Right ventricle myocardium inferior (tissue), 1 donor: ENCODE measurements at places on chromosomes 6 and 20.

DNA sequence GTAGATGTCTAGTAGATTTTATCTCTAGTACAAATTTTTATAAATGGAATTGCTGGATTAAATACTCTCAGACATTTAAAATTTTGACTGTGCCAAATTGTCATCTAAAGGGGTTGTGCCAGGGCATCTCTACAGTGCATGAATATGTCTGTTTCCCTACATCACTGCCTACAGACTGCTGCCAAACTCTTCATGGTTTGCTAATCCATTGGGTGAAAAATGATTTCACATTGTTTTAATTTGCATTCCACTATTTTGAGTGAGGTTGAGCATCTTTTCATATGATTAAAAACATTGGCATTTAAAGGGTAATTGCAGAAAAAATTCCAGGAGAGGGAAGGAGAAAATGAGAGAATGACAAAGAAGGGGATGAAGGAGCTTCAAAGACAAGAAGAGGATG lies 267.7 kb upstream of the RNF24 start:
- no peak for DNase-seq

DNA sequence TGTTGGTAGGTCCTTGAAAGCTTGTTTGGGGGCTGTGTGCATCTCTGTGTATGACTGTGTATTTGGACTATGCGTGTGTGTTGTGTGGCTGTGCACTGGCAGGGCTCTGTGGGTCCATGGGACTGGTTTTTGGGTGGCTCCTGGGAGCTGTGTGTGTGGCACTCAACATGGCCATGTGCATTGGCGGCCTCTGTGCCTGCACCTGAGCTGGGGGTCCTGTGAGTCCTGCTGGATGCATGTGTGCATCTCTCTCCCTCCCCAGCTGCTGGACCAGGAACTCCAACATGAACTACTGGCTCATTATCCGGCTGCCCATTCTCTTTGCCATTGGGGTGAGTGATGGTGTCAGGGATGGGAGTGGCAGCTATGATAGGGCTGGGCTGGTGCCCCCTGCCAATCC lies 30.1 kb downstream of the GLP1R start:
- DNase-seq = no peak

- DNase-seq = no peak
Observed at GRCh38 chr6:147117580-147117979, 86.6 kb upstream of the STXBP5 start.

- DNase-seq = no peak
Observed at GRCh38 chr6:166411271-166411670, 28.5 kb upstream of the MPC1 start.

GRCh38 chr6:126530775-126531174 lies 190.9 kb downstream of the CENPW start:
- no peak for DNase-seq

GRCh38 chr6:40274058-40274457 lies 313.1 kb downstream of the LRFN2 start:
- no peak for DNase-seq

GRCh38 chr6:16146028-16146427 lies 17.1 kb downstream of the MYLIP start:
- DNase-seq = no peak

GRCh38 chr20:54020348-54020747 lies 50.0 kb downstream of the BCAS1 start:
- DNase-seq = no peak

DNA sequence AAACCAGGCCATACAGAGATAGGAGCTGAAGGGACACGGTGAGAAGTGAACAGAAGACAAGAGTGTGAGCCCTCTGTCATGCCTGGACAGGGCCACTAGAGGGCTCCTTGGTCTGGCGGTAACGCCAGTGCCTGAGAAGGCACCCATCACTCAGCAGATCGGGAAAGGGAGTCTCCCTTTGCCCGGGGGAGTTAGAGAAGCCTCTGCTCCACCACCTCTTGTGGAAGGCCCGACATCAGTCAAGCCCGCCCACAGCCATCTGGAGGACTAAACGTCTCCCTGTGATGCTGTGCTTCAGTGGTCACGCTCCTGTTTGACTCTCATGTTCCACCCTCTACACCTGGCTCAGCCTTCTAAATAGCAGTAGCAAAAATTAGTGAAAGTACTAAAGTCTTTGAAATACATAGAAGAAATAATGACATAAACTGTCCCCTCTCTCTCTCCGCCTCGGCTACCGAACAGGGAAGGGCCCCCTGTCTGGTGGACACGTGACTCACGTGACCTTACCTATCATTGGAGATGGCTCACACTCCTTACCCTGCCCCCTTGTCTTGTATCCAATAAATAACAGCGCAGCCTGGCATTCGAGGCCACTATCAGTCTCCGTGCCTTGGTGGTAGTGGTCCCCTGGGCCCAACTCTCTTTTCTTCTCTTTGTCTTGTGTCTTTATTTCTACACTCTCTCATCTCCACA lies 66.7 kb downstream of the RPP21 start:
- no peak for DNase-seq

GRCh38 chr6:106155219-106155830 lies 69.2 kb downstream of the PRDM1 start:
- DNase-seq = no peak

GRCh38 chr6:31558631-31559500 lies 11.5 kb downstream of the NFKBIL1 start:
- no peak for DNase-seq

DNA sequence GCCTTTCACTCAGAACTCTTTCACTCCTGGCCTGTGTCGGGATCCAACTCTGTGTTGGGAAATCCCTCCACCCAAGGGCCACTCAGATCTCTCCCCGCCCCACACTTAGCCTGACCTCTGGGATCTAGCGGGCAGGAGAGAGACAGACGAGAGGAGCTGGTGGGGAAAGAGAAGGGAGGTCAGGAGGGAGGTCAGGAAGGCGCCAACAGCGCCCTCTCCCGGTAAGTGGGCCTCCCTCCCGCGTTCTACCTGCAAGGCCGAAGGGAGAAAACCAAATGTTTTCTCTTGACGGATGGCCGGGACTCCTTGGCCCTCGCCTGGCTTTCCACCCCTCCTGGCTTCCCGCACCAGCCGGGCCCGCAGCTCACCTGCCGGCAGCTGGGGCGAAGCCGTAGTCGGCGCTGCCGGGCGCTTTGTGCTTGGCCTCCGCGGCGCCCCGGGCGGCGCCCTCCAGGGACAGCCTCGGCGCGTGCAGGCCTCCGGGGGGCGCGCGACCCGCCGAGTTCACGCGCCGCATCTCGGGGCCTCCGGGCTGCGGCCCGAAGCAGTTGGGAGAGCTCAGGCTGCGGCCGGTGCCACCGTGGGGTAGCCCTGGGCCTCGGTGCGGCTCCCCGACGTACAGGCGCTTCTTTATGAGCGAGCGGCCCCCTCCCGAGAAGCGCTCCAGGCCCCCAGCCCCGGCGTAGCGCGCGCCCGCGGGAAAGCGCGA lies 38.2 kb downstream of the C6orf132 start:
- peak; percentile 87 for DNase-seq

- DNase-seq = no peak
Observed at GRCh38 chr6:100065348-100065747, 71.3 kb upstream of the MCHR2 start.

GRCh38 chr20:32144898-32145662 lies 35.6 kb downstream of the TM9SF4 start:
- DNase-seq = no peak

GRCh38 chr6:160275511-160276003 lies 16.9 kb upstream of the SLC22A2 start:
- peak; percentile 64 for DNase-seq

DNA sequence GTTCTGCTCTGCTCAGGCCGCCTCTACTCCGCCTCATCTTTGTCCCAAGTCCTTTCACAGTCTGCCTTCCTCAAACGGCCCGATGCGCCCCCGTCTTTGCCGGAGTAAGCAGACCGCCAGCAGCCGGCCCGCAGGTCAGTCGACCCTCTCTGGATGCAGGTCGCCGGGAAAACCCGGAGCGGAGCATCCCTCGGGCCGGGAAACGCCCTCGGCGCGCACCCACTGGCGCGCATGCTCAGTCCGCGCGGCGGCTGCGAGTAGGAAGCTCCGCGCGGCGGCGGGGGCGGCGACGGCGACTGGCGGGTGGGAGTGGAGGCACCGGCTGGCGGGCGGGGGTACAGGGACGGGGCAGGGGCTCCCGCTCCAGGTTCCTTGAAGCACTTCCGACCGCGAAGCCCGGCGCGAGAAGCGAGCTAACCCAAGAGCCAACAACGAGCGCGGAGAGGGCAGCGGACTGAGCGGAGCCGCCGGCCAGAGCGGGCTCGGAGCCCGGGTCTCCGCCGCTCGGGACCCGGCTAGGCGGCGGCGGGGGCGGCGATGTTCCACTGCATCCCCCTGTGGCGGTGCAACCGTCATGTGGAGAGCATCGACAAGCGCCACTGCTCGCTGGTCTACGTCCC lies at the start of gene LRRC1:
LRRC1 (plus strand) TSS at position 286 of the 620 bp plus-strand sequence; CDS start at position 538, 252 bp downstream.
- peak; percentile 95 for DNase-seq

- no peak for DNase-seq
Observed at GRCh38 chr6:100096341-100096740, 102.3 kb upstream of the MCHR2 start.

DNA sequence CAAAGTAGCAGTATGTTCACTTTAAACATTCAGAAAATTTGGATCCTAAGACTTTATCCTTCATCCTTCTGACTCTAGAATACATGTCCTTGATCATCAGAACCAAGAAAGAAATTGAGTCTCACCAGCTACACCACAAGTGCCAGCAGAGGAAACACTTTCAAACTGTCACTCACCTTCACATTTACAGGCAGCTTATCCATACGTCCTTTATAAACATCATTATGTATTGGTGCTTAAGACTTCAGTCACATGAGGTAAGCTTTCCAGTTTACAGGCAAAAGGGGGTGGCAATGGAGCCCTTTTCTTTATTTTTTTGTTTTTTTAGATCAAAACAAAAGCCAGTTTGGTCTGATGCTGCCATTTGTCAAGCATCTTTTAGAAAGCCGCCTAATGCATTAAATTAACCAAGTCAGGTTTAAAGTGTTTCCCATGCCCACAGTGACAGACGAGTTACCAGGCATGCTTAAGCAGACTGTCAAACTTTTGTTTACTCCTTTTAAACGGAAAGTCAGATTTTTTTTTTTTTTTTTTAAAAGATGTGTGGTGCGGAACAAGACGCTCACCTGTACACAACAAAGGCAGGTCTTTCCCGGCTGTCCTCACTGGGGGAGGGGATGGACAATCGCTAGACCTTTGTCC lies 952 bp upstream of the BRPF3 start:
- no peak for DNase-seq

DNA sequence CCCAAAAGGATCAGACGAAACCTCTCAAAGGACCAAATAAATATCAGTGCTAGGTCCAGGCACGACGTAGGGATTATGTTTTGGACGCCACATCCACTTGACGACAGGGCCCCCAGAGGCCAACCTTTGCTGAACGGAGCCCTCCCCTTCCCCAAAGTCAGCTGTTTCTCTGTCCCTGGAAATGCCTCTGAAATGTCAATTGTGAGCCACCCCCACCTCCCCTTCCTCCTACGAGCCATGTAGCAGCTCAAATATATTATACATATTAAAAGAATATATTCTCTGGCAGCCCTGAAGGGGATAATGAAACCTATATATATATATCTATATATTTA lies 39.6 kb upstream of the BLCAP start:
- no peak for DNase-seq

DNA sequence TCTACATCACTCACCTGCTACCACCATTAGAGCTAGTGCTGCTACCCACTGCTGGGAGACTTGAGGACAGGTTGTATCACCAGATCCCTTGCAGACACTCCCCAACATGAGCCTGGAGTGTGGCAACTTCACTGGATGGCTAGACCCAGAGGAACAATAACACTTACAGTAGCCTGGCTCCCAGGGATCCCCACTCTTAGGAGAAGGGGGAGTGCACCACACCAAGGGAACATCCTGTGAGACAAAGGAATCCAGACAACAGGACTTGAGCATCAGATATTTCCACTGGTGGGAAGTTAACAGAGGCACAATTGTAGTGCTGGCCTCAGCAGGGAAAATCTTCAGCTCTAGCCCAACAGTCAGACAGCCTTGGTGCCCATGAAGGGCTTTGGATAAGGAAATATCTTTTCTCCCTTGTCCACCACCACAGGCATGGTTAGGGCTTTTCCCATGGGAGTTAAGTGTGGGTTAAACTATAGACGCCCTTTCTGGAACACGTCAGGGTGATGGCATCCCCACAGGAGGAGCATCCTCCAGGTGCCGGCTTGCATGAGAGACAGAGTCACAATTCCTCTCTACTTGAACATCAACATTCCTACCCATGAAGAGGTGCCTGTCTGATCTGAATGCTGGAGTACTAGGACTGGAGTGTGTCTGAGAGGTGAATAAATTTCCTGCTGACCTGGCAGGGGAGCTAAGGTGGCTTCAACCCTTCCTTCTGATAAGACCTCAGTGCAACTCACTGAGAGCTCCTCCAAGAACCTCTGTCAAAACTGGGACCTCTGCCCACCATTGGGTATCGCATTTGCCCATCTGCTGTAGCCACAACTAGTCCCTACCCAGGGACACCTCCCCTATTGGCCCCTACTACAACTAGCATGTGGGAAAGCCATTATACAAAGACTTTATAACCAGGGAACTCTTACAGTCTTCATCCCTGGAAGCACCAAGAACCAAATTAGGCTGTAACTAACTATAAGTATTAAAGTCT lies 55.4 kb upstream of the SIRPG start:
- no peak for DNase-seq

- no peak for DNase-seq
Observed at GRCh38 chr6:165229216-165229615, 80.2 kb downstream of the C6orf118 start.

DNA sequence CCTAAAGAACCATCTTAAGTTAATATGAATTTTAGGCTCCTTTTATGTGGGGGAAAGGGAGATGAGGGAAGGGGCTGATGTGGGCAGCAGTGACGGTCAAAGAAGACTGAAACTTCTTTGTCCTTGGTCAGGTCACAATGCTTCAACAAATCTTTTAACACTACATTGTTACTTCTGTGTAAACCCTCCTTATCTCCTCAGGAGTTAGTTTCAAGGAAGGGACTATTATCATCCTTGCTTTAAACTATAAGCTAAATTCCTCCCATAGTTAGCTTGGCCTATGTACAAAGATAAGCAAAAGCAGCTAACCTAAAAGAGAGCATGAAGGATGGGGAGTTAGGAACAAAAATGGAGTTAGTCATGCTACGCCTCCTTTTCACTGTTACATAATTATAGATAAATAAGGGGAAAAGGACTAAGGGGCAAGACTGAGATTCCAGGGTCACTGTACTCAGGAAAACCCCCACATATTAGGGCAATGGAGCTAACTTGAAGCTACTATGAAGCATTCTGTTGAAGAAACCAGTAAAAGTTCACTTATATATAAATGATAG lies 172.7 kb upstream of the RUNX2 start:
- DNase-seq = no peak
